ENCODE measurements at places on chromosomes 6 and 20.

GRCh38 chr6:96943555-96944215 lies 19.2 kb downstream of the KLHL32 start:
- no peak for DNase-seq

- DNase-seq: no peak
These were observed 308.2 kb downstream of the BTBD3 start for GRCh38 chr20:12225898-12226297.

GRCh38 chr20:33229843-33230242 lies 6.0 kb upstream of the BPIFA1 start:
- no peak for DNase-seq

GRCh38 chr6:85948481-85948880 lies 305.8 kb upstream of the SYNCRIP start:
- DNase-seq: no peak

DNA sequence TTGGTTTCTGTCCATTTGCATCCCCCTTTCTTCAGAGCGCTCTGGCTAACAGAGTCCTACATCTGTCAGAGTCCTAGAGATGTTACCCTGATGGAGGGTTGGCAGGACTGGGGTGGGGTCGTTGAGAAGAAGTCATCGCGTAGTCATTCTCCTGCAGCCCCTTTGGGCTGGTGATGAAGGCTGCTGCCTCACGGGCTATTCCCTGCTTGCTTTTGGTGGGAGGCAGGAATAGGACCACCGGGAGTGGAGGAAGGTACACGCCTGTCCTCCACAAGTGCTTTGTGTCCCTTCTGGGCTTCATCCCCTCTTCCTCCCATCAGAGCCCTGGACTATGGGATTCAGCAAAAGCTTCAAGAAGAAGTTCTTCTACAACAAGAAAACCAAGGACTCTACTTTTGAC lies 20.9 kb downstream of the CCDC167 start:
- no peak for DNase-seq

GRCh38 chr6:117740605-117741004 lies 65.3 kb downstream of the NUS1 start:
- DNase-seq: no peak

DNA sequence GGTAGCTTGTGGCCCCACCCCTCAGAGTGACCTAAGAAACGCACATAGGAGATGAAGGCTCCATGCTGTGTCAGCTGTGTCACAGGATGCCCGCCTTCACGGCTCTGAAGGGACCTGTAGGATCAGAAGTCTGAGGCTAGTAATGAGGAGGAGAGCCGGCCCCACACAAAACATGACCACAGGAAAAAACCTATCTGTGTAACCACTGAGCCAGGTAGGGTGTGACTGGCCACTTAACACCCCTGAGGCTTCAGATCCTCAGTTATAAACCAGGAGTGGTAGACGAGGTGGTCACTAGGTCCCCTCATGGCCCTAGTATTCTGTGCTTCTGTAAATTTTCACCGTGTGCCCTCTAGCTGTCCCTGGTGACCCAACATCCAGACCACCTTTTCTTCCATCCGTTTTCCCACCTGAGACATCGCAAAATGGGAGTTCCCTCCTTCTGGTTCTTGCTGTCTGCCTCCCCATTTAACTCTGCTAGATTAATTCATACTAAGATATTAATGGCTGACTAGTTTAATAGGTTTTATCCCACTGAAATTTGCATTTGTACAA lies 52.8 kb downstream of the TBC1D7 start:
- no peak for DNase-seq

DNA sequence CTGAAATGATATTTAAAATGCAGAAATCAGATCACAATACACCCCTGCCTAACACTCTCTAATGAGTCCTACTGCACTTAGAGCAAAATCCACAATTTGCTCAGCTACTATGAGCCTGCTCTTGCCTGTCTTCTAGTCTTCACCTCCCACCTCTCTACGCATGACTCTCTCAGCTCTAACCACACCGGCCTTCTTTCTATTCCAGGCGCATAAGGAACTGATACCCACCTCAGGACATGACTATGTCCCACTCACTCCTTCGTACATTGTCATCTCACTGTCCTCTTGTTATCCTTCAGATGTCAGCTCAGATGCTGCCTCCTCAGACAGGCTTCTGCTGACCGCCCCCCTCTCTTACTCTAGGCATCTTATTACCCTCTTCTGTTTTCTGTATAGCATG lies 201.0 kb upstream of the FLRT3 start:
- DNase-seq: no peak

DNA sequence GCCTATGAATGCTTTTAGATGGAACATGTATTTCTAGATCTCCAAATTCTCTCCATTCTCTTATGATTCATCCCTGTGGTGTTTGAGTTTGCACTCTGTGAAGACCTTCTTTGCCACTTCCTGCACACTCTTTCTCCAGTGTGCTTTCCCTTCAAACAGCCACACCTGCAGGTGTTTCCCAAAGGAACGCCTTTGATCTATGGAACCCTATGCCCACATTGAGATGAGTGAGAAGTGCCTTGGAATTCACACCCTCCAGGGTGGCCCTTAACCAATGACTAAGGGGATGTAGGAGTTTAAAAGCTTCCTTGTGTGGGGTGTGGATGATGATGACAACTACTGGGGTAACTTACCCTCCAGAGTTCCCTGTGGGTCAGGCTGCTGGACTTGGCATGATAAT lies 570.1 kb downstream of the DHX35 start:
- DNase-seq: no peak

DNA sequence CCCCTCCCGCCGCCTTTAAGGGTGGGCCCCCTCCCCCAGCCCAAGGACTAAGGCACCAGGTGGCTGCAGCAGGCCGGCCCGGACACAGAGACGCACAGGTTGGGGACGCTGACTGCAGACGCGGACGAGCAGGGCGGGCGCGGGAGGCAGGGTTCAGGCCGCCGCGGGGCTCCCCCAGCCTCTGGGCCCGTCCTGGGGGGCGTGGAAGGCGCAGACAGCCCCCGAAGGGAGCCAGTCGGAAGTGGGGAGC lies 9.3 kb downstream of the DUSP15 start:
- no peak for DNase-seq

DNA sequence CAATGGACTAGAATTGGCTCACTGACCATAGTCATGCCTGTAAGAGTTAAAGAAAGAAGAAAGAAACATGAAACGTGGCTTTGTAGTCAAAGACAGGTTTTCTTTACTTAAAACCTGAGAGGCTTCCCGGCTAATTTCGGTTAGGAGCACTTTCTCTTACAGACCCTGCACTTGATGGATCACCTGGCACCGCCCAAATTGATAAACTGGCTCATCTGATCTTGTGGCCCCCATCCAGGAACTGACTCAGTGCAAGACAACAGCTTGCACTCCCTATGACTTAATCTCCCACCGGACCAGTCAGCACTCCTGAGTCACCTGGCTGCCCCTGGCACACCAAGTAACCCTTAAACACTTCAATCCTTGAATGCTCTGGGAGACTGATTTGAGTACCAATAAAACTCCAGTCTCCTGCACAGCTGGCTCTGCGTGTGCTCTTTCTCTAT lies 12.3 kb downstream of the TMEM14B start:
- DNase-seq: no peak

- DNase-seq: peak; percentile 13
These were observed 172.7 kb upstream of the MARCKS start for GRCh38 chr6:113684382-113684901.

- DNase-seq: peak; percentile 36
These were observed 2.2 kb downstream of the ADISSP start for GRCh38 chr20:3765171-3765882.

GRCh38 chr6:1605893-1606779 lies 3.6 kb upstream of the FOXC1 start:
- DNase-seq: peak; percentile 96

DNA sequence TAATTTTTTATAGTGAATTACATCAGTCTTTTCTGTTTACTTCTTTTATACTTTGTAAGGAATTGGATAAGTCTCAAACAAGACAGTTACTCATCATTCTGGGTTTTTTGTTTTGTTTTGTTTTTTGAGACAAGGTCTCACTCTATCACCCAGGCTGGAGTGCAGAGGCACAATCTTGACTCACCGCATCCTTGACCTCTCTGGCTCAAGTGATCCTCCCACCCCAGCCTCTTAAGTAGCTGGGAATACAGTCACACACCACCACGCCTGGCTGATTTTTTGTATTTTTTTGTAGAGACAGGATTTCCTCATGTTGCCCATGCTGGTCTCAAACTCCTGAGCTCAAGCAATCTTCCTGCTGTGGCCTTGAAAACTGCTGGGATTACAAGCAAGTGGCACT lies 524.3 kb downstream of the EYS start:
- no peak for DNase-seq

- no peak for DNase-seq
These were observed 10.1 kb upstream of the BTBD3 start for GRCh38 chr20:11907621-11908020.

- DNase-seq: peak; percentile 81
These were observed 39.4 kb upstream of the ZBP1 start for GRCh38 chr20:57659517-57660180.

GRCh38 chr6:146433881-146434731 lies 109.5 kb upstream of the RAB32 start:
- DNase-seq: peak; percentile 76

DNA sequence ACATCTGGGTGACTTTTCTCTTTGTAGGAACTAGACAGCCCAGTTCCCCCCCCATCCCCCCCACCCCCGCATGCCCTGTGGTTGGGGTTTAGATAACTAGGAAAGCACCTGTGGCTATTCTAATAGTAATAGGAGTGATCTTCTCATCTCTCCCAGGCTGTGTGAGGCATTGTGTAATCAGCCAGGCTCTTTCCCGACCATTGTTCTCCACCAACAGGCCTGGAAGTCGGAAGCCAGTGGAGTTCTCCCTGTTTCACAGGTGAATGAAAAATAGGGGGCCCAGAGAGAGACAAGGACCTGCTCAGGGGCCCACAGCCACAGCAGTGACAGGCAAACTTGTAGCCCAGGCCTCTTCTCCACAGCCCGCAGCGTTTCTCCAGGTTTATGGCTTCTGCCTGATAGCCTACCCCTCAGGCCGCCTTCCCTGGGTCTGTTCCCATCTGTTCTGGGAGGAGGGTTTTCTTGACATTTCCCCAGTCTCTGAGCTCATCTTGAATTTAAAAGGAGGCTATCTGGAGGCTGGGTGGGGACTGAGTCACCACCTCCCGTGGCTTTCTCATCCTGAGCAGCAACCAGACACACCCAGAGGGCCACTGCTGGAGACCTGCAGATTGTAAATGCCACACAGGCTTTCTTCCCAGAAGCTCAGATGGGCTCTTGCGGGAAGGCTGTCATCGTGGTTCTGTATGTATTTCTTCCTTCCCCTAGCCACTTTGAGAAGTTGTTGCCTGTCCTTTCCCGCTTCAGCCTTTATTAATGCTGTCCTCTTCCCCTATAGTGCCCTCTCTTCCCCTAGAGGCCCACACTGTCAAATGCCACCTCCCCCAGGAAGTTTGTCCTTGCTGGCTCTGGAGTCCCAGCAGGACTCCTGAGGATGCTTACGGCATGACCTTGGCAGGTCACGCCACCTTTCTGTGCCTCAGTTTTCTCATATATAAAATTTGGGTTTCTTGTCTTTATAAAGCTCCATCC lies 75.9 kb upstream of the MYL9 start:
- peak; percentile 98 for DNase-seq

- no peak for DNase-seq
These were observed 32.9 kb downstream of the CRISP1 start for GRCh38 chr6:49833386-49833785.

GRCh38 chr20:40931410-40932044 lies 97.1 kb upstream of the TOP1 start:
- DNase-seq: no peak

DNA sequence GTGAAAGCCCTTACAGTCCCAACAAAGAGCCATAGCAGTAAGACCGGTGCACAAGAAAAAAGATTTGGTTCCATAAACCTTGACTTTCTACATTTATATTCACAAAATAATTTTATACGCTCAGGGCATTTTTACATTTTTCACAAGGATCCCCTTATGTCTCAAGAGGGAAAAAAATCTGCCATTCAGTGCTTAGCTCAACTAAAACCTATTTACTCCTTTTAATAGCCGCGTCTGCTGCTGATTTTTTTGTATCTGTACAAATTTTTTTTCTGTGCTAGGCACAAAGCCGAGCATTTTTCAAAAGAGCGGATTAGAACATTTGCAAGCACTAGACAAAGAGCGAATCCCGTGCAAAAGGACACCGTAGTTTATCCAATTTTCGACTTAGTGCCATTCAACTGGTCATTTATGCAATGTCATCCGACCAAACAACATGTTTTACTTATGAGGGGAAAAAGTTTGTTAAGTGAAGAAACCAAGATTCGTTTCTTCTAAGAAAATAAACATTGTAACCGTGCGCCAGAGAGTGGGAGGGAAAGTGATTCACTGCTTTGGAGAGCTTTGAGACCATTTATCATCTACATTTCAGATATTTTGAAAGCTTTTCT lies 3.7 kb downstream of the TFAP2D start:
- DNase-seq: no peak

- DNase-seq: no peak
These were observed 53.0 kb downstream of the RRBP1 start for GRCh38 chr20:17629025-17629424.

GRCh38 chr20:44204156-44204831 lies 6.3 kb downstream of the OSER1 start:
- peak; percentile 95 for DNase-seq

GRCh38 chr6:102085257-102085656 lies 691.7 kb downstream of the GRIK2 start:
- DNase-seq: peak; percentile 30

All from osteoblast (primary cell).